ENCODE measurements at places on chromosomes 6 and 20. TPM values are rescaled to one million over a fixed set of nuclear protein-coding genes. Genes with fewer than 3 reads are reported as not detected.

The KHDC1L gene
- not detected for total RNA-seq

The TP53TG5 gene
- not detected for total RNA-seq

The KCNK17 gene
- total RNA-seq, result not detected

The HSPA12B gene
- 0.28 TPM for total RNA-seq

The CARMIL1 gene
- total RNA-seq, result 15.3 TPM

The BTN1A1 gene
- total RNA-seq, result under 0.01 TPM

The NECAB3 gene
- total RNA-seq, result 15.0 TPM

The AAR2 gene
- 20.0 TPM for total RNA-seq

The TREM1 gene
- total RNA-seq, result 0.19 TPM

The EDN3 gene
- not detected for total RNA-seq

The CST3 gene
- 271 TPM for total RNA-seq

The POPDC3 gene
- total RNA-seq, result 5.8 TPM

The RPS6KA2 gene
- 38.3 TPM for total RNA-seq

The PDE7B gene
- 60.0 TPM for total RNA-seq

The ZNF311 gene
- 2.3 TPM for total RNA-seq

The BMP7 gene
- total RNA-seq, result not detected

The C6orf15 gene
- not detected for total RNA-seq

The TREM2 gene
- not detected for total RNA-seq

The PROKR2 gene
- total RNA-seq, result not detected

The ZBTB22 gene
- 11.9 TPM for total RNA-seq

The C20orf204 gene
- 0.77 TPM for total RNA-seq

The C20orf96 gene
- 2.0 TPM for total RNA-seq

The RIMS4 gene
- not detected for total RNA-seq

The SLC52A3 gene
- total RNA-seq, result not detected

The ELOVL4 gene
- 6.2 TPM for total RNA-seq

The SLC22A16 gene
- under 0.01 TPM for total RNA-seq

Data from regular cardiac myocyte (primary cell).